ENCODE measurements at places on chromosomes 6 and 20.

DNA sequence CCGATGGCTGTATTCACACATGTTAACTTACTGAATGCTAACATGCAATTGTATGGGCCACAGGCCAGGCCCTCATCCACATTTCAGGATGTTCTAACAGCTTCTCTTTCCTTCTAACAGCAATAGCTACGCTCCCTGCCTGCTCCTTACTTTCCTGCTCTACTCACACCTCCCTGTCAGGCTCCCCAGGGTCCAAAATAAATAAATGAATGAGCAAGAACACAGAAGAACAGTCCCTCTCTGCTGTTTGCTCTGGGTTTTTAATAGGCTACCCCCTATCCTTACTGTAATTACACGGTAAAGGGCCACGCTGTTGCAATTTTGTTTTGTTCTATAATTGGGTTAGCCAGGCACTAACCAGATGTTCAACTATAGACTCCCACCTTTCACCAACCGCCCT is 135.6 kb downstream of the GMDS start:
- no peak for DNase-seq

DNA sequence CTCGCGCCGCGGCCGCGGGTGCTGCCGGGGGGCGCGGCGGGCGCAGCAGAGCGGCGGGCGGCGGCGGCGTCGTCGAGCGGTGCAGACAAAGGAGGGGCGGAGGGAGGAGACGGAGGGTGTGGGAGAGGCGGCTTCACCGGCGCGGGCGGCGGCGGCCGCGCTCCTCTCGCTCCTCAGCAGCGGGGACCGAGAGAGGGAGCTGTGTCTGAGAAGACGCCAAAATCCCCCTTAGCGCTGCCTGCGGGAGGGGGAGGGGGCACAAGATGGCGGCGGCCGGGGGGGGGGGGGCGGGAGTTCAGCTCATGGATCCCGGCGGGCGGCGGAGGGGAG is 296 bp downstream of the ADNP start:
- no peak for DNase-seq

DNA sequence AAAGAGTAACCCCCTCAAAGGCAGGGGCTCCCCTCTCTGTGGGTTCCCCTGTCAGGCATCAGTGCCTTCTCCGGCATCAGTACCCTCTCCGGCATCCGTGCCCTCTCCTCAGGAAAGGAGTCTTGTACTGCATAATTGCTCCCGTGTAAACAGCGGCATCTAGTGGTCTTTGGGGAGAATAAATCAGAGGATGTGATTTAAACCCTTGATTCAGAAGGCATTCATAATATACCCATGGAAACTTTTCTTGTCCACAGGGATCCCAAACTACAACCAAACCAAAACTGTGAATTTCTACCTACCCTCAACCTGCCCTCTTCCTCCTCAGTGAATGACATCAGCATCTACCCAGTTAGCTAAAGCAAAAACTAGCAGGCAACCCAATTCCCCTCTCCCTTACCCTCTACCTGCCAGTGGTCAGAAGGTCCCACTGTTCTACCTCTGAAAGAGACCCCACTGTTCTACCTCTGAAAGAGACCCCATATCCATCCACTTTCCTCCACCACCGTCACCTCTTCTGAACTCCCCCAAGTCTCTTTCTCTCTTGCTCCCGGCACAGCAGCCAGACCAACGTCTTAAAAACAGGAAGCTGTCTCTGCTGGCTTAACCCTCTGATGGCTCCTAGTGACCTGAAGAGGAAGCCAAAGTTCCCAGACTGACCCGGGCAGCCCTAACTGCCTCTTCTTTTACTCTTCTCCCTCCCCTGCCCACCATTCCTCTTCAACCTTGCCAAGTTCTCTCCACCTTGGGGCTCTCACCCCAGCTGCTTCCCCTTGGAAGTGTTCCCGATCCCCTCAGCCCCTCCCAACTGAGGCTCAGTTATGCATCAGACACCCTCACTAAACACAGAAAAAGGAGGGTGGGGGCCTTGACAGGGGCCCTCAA is 27.2 kb downstream of the UBE2V1 start:
- no peak for DNase-seq

- no peak for DNase-seq
Observed at GRCh38 chr6:53510746-53511145, 34.2 kb downstream of the GCLC start.

GRCh38 chr6:167663784-167664443 is 162.8 kb upstream of the AFDN start:
- DNase-seq: no peak

DNA sequence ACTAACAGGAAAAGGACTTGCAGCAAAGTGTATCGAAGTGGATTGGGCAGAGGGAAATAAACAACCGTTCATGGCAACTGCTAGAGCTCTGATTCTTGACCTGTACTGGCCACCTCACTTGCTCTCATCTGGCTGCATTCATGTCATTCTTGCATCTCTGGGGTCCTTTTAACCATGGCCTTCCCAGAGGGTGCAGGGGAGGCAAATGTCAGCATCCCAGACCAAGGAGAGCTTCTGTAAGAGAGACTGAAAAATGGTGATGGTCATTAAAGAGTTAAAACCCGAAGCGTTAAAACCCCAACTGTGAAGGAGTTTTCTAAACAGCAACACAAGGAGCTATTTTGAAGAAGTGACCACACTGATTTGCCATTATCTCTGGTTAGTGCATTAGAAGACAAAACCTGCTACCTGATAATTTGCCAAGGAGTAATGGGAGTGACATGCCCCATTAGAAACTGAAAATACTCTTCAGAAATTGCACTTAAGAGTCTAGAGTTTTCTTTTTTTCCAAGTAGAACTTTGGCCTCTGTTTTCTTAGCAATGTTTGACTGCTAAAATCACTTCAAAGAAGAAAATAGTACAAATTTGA is 62.4 kb downstream of the APCDD1L start:
- no peak for DNase-seq

DNA sequence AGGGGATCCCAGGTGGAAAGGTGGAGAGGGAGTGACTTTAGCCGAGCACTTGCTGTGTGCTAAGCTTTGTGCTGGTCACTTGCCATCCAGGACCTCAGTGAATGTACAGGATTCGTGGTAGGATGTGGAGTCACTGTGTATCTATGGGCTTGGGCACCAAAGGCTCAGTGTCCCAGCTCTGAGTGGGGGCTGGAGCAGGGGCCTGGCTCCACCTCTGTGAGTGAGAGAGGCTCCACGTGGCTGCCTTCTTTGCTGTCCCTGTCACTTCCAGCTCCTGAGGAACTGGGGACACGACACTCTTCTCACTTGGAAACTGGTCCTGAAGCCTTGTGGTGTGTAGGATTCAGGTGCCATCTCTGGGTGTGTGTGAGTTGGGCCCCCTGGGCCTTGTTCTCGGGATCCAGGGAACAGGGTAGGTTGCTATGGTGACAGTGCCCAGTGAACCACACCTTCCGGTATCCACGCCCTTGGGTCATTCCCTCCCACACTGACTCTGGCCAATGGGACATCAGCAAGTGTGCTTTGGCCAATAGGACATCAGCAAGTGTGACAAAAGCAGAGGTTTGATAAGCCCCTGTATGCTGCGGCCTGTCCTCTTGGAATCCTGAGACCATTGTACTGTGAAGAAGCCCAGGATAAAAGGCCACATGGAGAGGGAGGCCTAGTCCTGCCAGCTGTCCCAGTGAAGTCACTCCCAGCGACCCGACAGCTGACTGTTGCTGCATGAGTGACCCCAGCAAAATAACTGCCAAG is 87.7 kb downstream of the CDH22 start:
- no peak for DNase-seq

- no peak for DNase-seq
Observed at GRCh38 chr6:80015839-80016435, 11.5 kb downstream of the TTK start.

- no peak for DNase-seq
Observed at GRCh38 chr6:167769408-167770190, 57.1 kb upstream of the AFDN start.

GRCh38 chr6:81625216-81625615 is 127.3 kb downstream of the TENT5A start:
- DNase-seq: no peak
